ENCODE measurements at places on chromosomes 1 and 21.

GRCh38 chr1:59016390-59016789 lies 232.5 kb upstream of the JUN start:
- DNase-seq, result no peak

DNA sequence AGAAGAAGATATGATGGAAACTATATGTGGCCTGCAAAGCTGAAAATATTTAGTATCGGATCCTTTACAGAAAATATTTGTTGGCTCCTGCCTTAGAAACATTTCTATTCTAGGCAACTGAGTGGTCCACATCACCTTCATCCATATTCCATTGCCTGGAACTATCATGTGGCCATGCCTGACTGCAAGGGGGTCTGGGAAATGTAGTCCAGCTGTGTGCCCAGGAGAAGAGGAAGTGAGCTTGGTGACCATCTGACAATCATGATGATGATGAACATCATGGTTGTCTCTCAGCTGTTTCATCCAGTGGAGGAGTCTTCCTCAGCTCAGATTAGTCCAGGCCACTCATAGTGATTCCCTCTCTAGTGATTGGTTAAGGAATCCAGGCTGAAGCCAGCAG lies 61.8 kb upstream of the IFNLR1 start:
- DNase-seq, result no peak

DNA sequence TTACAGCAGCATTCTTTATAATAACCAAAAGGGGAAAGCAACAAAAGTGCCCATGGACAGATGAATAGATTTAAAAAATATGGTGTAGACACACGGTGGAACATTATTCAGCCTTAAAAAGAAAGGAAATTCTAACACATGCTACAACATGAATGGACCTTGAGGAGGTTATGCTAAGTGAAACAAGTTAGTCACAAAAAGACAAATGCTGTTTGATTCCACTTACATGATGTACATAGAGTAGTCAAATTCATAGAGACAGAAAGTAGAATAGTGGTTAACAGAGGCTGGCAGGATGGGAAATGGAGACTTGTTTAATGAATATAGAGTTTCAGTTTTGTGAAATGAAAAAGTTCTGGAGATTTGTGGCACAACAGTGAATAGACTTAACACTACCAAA lies 151.4 kb downstream of the CYYR1 start:
- DNase-seq, result no peak

DNA sequence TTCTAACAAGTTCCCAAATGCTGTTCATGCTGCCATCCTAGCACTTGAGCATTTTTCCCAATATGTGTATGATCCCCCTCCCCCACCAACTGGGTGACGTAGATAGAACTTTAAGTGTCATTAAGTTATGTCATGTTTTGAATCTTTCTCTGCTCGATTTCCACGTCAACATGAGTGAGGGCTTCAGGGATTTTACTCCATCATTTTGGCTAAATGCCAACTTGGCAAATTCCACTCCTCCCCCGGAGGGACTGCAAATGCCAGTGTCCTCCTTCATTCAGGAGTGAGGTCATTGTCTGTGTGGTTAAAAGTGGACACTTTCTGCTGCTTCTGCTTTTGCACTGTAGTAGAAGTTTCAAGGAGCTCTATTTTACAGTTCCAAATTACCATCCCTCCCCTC lies 201.7 kb downstream of the FGGY start:
- no peak for DNase-seq

- no peak for DNase-seq
Observed at GRCh38 chr1:209620487-209620884, 31.7 kb downstream of the LAMB3 start.

- DNase-seq, result no peak
Observed at GRCh38 chr1:179297105-179297378, 3.4 kb downstream of the SOAT1 start.

DNA sequence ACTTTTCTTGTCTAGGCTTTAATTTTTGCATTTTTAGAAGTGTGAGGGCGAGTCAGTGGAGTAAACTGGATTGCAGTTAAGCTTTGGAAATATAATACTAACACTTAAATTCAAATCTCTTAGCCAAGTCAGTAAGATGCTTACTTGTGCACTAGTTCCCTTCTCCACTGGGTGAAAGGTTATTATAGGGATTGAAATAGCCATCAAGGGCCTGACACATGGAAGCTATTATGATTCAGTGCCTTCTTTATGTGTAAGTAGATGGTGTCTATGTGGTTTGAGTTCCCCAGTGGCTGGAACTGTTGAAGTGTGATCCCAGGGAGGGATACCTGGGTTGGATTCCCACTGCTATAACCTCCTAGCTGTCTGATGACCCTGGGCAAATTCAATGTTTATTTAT lies 24.7 kb upstream of the DMRTA2 start:
- DNase-seq, result no peak

- no peak for DNase-seq
Observed at GRCh38 chr1:218352075-218352438, 6.9 kb downstream of the TGFB2 start.

GRCh38 chr1:89682611-89683010 lies 49.7 kb downstream of the LRRC8C start:
- no peak for DNase-seq

DNA sequence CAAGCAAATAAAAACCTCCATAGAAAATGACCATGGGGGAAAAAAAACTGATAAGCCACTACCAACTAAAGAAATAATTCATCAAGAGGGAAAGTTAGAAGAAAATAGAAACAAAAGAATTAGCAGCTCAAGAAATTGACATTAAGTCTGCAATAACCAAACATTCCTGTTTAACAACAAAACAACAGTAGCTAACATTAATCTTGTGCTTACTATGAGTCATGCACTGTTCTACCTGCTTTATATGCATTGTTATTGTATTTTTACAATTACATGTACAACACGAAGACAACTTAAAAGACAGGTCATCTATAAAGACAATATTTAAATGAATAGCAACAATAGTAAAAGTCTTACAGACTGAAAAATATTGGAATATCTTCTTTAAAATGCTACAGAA lies 34.4 kb upstream of the LRRC7 start:
- DNase-seq, result no peak
